Spinal cord (tissue), 10 donors: ENCODE measurements at places on chromosomes 4 and X. TPM values are rescaled to one million over a fixed set of nuclear protein-coding genes. Genes with fewer than 3 reads are reported as not detected.

The PCDH18 gene
- polyA plus RNA-seq, result 25.9 TPM

The RGS12 gene
- 96.3 TPM for polyA plus RNA-seq

The GATA1 gene
- 0.45 TPM for polyA plus RNA-seq

The TMEM156 gene
- polyA plus RNA-seq, result 0.83 TPM

The CCNB3 gene
- 1.1 TPM for polyA plus RNA-seq

The RNF175 gene
- polyA plus RNA-seq, result 39.3 TPM

The RAB40AL gene
- polyA plus RNA-seq, result not detected

The ATG4A gene
- polyA plus RNA-seq, result 10.5 TPM

The CXorf58 gene
- 0.25 TPM for polyA plus RNA-seq

The SHOX gene
- polyA plus RNA-seq, result 0.59 TPM

The ATP2B3 gene
- 18.4 TPM for polyA plus RNA-seq

The HS3ST1 gene
- 8.7 TPM for polyA plus RNA-seq

The GRIA3 gene
- polyA plus RNA-seq, result 53.7 TPM

The SMIM14 gene
- polyA plus RNA-seq, result 46.2 TPM

The CYTL1 gene
- 4.7 TPM for polyA plus RNA-seq
